Stimulated activated CD4-positive, alpha-beta T cell treated with anti-CD3 and anti-CD28 coated beads, Interleukin-12 subunit alpha, Interleukin-12 subunit beta, amount 100 ng/mL, for 24 hours (primary cell): ENCODE measurements at places on chromosomes 2 and 18.

- no peak for DNase-seq
Observed at GRCh38 chr2:173458991-173459780, 104.5 kb downstream of the CDCA7 start.

DNA sequence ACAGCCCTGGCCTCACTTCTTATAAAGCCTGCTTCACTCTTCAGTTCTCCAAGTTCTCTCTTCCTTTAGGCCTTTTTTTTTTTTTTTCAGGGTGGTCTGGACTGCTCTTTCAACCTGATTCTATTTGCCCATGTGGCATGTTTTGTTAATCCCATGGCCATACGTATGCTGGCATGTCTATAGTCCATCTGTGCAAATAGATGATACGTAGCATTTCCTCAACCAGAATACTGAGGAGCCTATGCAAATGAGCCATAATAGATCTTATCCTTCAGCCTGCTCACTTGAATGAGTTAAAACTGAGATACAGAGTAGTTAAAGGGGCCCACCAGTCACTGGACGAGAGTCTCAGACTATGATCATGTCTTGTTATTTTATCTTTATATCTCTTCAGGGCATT lies 265.2 kb upstream of the CXCR4 start:
- DNase-seq, result no peak

GRCh38 chr2:215968499-215968898 lies 44.9 kb downstream of the MREG start:
- DNase-seq, result no peak

- no peak for DNase-seq
Observed at GRCh38 chr2:235381261-235381912, 112.5 kb upstream of the AGAP1 start.

- DNase-seq, result no peak
Observed at GRCh38 chr18:46899274-46899948, 17.9 kb downstream of the PIAS2 start.

GRCh38 chr2:212385241-212385640 lies 153.4 kb downstream of the ERBB4 start:
- DNase-seq, result no peak

DNA sequence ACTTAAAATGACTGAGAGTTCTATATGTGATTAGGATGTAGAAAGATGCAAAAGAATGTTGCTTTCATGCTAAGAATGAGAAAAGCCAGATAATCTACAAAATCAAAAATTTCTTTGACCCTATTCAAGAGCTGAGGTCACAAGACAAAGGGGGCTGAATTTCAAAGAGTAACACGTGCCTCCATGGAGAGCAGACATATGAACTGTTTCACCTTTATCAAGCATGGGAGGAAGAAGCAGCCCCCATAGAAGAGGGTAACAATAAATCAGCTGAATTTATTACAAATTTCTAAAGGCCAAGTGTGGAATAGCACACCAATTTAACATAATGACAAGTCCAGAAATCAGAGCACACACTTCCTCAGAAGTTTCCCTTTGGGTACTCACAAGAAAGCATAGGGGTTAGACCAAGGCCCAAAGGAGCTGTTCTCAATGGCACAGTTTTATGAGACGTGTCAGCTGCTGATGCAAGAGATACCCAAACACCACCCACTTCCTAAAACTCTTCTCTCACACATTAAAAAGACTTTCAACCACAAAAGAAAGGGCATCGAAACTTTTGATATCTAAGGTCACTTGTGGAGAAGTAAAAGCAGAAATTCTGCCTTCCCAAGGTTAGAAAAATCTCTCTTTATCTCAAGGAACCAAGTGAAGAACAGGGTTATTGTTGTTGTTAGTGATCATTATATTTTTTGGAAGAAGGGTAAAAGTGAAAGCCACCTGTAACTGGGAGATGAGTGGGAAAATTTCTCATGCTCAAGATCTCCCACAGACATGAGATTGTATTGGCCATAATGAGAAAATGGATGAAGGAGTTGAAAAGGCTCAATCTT lies 950.1 kb downstream of the TRIB2 start:
- DNase-seq, result no peak

GRCh38 chr2:233039212-233039845 lies 6.9 kb downstream of the NEU2 start:
- DNase-seq, result no peak

DNA sequence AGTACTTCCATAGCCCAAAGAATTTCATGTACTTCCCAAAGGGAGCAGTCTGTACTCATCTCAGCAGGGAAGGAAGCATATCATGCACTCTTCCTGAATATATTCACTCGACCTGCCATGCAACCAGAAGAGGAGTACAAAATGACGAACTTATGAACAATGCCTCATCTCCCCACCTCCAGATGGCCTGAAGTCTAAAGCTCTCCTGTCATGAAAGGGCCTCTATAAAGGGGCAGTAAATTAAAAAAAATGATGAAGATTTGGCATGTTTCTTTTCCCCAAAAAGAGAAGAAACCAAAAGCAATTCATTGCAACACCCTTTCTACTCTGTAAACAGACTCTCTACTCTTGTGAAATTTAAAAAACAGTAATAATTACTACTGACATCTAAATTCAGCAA lies 1601.1 kb downstream of the LRP1B start:
- no peak for DNase-seq

DNA sequence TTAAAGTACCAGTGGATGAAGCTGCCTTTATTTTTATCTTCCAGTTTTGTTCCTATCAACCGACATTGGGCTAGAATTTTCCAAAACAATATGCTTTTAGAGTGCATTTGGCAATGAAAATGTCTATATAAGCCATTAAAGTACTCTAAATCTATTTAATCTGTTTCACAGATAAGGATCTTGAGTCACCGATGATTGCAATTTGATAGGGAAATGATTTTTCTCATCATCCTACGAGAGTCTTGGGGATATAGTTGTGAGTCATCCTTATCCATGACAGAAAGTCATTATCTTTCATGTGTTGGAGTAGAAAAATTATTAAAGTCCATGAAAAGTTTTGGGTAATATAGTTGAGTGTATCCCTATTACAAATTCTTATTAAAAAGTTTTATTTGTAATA lies 26.1 kb downstream of the SLC39A10 start:
- no peak for DNase-seq

GRCh38 chr2:146251328-146251727 lies 1593.5 kb upstream of the ACVR2A start:
- DNase-seq, result no peak

- no peak for DNase-seq
Observed at GRCh38 chr18:51506811-51507210, 309.3 kb upstream of the MEX3C start.
